Stimulated activated CD4-positive, alpha-beta T cell treated with anti-CD3 and anti-CD28 coated beads, TNF-alpha, amount 100 ng/mL, for 4 hours (primary cell): ENCODE measurements at places on chromosomes 1 and 21.
A peak's percentile ranks its signal among the peaks of the same experiment; 100 is the strongest.

DNA sequence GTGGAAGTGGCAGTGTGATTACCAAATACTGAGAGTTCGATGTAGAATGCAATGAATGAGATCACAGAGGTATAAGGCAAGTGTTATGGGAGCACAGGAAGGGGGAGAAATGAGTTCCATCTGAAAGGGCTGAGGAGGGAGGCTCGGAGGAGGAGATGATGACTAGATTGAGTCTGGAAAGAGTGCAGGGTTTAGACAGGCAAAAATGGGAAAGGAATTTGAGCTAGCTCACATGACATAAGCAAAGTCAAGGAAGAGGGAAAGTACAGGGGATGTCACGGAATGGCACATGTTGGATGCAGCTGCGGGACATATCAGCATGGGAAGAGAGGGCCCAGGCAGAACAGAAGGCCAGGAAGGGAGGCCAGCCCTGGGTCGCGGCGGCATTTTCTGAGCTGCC, 132.7 kb downstream of the RUNX1 start:
- DNase-seq, result no peak

GRCh38 chr1:154348429-154349076, 23.2 kb downstream of the ATP8B2 start:
- no peak for DNase-seq

GRCh38 chr1:112923959-112924349, 32.0 kb downstream of the SLC16A1 start:
- DNase-seq, result no peak

GRCh38 chr1:23200883-23201282, 16.4 kb downstream of the HTR1D start:
- DNase-seq, result no peak

DNA sequence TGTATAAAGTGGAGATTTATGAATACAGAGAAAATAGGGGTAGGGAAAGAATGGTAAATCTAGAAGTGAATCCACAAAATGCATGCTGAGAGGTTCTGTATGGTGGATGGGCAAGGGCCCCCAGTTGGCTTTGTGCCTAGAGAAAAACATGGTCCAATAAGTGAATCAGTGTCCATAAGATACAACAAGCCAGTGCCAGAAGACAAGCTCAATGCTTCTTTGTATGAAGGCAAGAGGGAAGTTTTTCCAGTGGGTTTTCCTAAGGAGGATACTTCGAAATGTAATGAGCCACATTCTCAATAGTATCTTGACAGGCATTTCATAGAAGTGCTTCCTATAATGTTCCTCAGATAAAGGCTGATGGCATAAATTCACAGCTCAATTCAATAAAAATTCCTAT, 169.4 kb upstream of the HMCN1 start:
- no peak for DNase-seq

- no peak for DNase-seq
Observed at GRCh38 chr1:5720936-5721335, 271.3 kb downstream of the NPHP4 start.

DNA sequence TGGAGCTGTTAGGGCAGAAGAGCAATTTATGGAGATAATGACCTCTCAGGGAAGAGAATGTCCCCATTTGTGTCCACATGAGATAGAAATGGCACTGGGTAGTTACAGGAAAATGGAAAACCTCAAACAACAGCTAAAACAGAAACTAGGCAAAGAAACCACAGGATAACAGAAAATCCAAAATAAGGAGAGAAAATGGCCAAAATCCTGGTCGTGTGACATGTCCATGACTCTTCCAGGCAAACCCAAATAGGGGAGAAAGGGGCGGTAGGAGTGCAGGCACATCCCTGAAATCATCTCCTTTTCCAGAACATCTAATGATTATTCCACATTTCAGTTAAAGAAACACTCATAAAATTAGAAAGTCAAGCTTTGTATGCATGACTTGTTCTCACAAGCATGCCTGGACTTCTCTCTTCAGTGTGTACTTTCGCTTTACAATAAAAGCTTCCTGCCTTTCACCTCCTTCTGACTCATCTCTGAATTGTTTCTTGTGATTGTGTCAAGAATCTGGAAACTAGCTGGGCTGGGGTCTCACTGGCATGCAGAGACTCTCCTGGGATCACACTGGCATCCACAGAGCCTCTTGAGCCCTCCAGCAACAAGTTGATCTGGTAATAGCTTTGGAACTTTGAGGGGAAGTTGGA, 171.4 kb upstream of the ZP4 start:
- DNase-seq, result no peak

DNA sequence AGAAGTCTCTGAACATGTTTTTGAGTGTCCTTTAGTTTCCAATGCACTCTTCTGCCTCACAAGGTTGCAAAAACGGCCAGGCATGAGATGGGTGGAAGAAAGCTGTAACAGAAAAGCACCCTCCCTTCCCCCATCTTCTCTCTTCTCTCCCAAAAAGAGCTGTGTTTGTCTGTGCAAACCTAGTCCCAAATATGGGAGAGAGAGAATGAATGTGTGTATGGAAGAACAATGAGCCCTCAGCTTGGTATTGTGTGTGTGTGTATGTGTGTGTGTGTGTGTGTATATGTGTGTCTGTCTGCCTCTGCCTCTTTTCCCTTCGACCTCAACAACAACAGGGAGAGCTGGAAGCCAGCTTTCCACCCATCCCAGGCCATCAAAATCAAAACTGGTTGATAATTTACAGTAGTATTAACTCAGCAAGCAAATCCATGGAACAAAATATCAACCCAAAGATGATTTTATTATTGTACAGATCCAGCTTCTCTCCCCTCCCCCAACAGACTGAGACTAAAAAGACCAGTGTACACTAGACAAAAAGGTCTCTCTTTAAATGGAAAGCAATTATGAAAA, 1.8 kb downstream of the RERE start:
- no peak for DNase-seq

GRCh38 chr1:115807723-115808122, 33.2 kb downstream of the NHLH2 start:
- peak; percentile 9 for DNase-seq

DNA sequence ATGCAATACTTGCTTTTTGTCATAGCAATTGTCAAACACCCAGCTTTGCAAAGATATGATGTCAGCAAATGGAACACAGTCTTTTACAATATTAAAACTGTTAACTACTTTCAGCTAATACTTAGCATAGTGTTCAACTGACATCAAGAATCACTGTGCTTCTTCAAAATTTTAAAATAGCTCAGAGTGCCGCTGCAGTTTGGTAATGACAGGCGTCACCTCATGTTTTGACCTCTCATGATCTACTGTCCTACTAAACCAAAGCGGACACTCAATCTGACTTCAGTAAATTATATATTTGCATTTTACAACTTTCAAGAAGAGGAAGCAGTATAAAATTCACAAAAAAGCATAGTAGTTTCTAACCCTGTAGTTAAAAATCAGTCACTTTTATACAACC, 2.0 kb downstream of the FMO1 start:
- no peak for DNase-seq

DNA sequence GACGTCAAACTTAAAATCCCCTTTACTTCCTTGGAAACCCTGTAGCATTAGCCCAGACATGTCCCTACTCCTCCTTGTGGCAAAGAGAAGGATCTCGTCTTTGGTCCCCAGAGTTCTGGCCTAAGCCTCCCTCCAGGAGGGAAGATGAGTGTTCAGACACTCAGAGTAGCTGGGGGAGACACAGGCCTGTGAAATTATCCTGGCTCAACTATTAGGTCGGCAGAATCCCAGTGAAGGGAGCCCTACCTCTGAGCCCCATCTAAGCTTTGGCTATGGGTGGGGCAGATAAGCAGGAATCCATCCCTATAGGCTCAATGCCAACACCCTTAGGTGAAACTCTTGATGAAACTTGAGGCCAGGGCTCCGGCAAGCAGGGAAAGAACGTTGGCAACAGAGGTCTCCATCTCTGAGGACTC, 1.7 kb upstream of the SFN start:
- no peak for DNase-seq

GRCh38 chr1:53078333-53079101, 16.5 kb downstream of the PODN start:
- DNase-seq, result no peak

GRCh38 chr1:188423073-188423472, 1594.3 kb downstream of the PLA2G4A start:
- DNase-seq, result no peak

DNA sequence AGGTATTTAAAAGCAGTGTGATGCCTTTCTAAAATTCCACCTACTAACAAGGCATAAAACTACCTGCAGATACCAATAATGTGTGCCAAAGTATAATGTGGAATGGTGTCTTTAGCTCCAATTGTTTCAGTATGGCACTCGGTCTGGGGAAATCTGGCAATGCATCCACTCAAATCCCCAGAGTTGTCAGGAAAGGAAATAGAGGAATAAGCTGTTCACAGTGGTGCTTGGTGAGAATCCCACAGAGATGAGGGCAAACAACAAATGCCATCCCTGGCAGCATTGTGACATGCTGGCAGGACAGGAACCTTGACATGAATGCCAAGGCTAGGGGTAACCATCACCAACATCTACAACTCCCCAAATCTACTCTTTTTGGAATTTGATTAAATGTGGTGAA, 240.7 kb downstream of the BARHL2 start:
- no peak for DNase-seq

- no peak for DNase-seq
Observed at GRCh38 chr1:84642774-84643173, 47.5 kb downstream of the SSX2IP start.

- DNase-seq, result no peak
Observed at GRCh38 chr1:3819771-3820200, 23.5 kb upstream of the LRRC47 start.

DNA sequence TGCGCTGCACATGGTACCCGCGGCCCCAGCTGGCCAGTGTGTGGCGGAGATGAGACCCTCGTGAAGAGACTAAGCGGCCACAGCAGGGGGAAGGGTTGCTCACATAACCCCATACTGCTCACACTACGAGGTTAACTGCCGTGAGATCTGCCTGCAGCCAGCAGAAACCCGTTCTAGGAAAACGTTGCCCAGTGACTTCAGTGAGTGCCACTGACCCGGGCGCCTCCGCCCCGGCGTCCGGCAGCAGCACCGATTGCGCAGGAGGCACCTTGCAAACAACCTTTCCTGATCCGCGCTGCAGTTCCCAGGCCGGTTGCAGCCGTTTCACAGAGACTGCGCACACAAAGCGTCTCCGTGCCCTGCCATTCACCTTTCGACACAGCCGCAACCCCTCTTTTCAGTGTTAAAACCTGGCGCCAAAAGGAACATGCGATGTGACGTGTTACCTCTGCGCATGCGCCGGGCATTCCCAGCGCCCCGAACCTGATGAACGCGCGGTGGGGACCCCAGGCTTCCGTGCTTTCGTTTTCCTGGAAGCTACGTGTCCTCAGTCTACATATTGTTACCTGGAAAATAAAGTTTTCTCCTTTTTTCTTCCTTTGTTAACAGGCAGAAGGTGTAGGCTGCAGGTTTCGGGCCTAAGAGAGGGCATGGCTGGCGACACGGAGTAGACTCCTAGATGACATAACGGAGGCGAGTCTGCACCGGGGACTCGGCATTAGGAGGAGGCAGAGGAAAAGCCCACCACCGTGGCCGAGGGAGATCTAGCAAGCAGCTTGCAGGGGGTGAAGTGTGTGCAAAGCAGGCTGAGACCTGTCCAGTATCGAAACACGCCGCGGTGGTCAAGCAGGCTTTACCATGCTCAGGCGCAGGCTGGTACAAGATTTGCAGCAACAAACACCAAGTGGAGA, 8.9 kb downstream of the VPS26C start:
- peak; percentile 64 for DNase-seq

- DNase-seq, result no peak
Observed at GRCh38 chr1:203625628-203626019, 1.0 kb upstream of the ATP2B4 start.

- DNase-seq, result no peak
Observed at GRCh38 chr1:93827633-93828366, 51.2 kb downstream of the DNTTIP2 start.

DNA sequence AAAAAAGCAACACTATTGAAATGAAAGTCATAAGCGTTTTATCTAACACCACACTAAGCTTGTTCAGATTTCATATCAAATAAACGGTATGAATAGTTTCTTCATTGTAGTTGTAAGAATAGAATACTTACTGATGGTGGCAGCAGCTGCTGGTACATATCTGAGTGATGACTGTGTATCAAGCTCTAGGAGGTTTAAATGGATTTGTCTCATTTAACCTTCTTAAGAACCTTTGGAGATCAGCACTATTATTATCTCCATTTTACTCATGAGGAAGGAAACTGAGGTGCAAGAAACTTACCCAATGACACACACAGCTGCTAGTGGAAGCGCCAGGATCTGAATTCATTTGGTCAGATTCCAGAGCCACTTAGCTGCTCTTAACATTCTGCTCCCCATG, 104.0 kb downstream of the EIF4G3 start:
- no peak for DNase-seq

GRCh38 chr1:9051379-9051778, 18.1 kb downstream of the SLC2A5 start:
- no peak for DNase-seq

DNA sequence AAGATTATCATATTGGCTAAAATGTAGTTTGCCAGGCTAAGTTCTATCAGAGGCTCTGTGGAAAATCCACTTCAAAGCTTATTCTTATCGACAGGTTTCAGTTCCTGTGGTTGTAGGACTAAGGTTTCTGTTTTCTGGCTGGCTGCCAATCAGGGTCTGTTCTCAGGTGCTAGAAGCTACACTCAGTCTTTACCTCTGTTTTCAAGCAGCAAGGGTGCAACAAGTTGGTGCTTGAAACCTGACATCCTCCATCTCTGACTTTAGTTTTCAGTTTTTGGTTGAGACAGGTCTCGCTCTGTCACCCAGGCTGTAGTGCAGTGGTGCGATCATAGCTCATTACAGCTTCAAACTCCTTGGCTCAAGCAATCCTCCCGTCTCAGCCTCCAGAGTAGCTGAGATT, 15.3 kb upstream of the TMCO2 start:
- no peak for DNase-seq

DNA sequence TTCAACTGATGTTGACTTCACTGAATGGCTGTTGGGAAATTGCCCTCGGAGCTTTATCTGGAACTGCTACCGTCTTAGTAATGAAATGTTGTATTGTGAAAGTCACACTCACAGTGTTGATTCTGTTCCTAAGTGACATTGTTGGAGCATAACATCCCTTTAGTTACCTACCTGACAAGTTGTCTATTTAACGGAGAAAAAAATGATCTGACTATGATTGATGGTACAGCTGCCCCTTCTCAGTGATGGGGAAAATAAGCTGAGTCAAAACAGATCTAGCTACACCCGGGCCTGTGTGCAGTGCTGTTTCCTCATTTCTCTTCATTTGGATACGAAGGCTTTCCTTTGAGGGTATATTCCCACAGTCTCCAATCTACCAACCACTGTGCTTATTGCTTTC, 472.3 kb upstream of the BRINP3 start:
- no peak for DNase-seq

DNA sequence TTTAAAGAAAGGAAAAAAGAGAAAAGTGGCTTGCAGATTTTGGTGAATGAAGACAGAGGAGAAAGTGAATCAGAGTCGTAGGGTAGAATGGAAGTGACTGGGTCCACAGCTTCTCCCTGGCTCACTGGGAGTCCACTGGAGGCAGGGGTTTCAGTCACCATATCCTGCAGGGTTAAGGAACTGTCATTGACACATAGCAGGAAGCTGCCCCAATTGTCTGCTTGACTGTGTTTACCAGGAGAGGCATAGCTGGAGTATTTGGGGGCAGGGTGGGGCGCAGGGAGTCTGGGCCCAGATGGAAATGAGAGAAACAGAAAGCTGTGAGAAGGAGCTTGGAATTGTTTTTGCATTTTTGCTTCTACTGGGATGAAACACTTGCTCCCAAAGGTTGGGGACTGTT, 228.8 kb upstream of the CSF3R start:
- no peak for DNase-seq

GRCh38 chr1:41656068-41656467, 171.6 kb upstream of the EDN2 start:
- DNase-seq, result no peak

GRCh38 chr1:41739061-41739955, 179.4 kb downstream of the HIVEP3 start:
- peak; percentile 79 for DNase-seq
